Body of pancreas (tissue), 4 donors: ENCODE measurements at places on chromosomes 12 and 14. TPM values are rescaled to one million over a fixed set of nuclear protein-coding genes. Genes with fewer than 3 reads are reported as not detected.

DNA sequence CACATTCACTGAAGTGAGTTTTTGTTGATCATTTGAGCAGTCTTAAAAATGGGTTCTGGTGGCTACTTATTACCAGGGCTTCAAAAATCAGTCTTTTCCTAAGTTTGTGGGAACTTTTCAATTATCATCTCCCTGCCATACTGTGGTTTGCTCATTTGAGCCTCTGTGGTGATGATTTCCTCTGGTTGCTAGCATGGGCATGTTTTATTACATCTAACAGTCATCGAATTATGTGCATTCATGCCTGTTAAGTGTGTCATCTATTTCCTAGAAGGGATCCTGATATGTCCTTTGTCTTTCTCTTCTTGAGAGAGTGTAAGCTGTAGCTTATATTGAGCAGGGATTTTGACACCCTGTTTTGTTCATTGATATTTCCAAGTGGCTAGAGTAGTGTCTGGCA is 116.8 kb downstream of the WIF1 start:
- H3K27me3 ChIP-seq: no peaks in the 10 kb centered on the region
- no peak for DNase-seq
- H3K27ac ChIP-seq: no peak overlapping the region

- H3K27me3 ChIP-seq: no peaks in the 10 kb centered on the region
- H3K4me1 ChIP-seq: peaks cover 11% of the 10 kb centered on the region
- no peak overlapping the region for H3K27ac ChIP-seq
- DNase-seq: no peak
Observed at GRCh38 chr14:44782775-44783238, 178.9 kb downstream of the KLHL28 start.

- no peaks in the 10 kb centered on the region for H3K27me3 ChIP-seq
- H3K36me3 ChIP-seq: no peaks in the 10 kb centered on the region
- H3K27ac ChIP-seq: no peak overlapping the region
- no peaks in the 10 kb centered on the region for H3K4me1 ChIP-seq
- no peak overlapping the region for H3K4me3 ChIP-seq
- no peak for DNase-seq
Observed at GRCh38 chr14:66099931-66100330, 386.2 kb upstream of the CCDC196 start.

DNA sequence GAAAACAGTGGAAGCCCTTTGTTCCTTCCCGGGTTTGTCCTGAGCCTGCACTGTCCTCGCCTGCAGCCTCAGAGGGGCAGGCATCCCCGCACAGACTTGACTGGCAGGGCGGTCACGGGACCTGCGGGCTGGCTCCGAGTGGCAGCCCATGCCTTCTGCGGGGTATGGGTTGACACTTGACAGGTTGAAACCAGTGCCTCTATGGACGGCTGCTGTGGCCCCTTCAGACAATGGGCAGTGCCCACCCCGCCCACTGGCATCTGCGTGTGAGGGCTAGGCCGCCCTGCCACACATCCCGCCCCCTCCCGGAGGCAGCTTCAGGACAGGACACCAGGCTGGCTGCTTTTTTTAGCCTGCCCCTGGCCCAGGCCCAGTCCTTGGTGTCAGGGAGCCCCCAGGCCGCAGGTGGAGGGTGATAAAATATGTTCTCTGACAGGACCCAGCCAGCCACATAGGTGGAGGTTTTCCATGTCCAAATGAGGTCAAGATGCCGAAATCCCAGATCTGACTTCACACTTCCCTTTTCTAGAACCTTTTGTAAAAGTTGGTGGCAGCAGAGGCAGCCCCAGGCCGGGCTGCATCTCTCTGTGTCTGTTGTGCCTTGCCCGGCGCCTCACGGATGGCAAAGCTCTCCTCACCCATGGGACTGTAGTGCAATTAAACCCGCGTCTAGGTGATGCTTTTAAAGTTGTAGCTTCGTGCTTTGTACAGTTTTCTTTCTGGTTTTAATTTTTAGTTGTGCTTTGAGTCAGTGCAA is 10.0 kb downstream of the ANKRD9 start:
- H3K4me1 ChIP-seq: no peaks in the 10 kb centered on the region
- no peak overlapping the region for H3K4me3 ChIP-seq

- no peaks in the 10 kb centered on the region for H3K36me3 ChIP-seq
- no peaks in the 10 kb centered on the region for H3K4me1 ChIP-seq
- no peak for DNase-seq
- no peaks in the 10 kb centered on the region for H3K27me3 ChIP-seq
Observed at GRCh38 chr12:20403230-20403629, 34.9 kb downstream of the PDE3A start.

The SLC7A8 gene
- total RNA-seq: 17.8 TPM

The KIF5A gene
- total RNA-seq: 1.3 TPM

The PTPN6 gene
- total RNA-seq: 19.4 TPM
